ENCODE measurements at places on chromosomes 6 and 20. TPM values are rescaled to one million over a fixed set of nuclear protein-coding genes. Genes with fewer than 3 reads are reported as not detected.

Gene CCN6
- not detected for total RNA-seq

Gene SOBP
- total RNA-seq, result 0.76 TPM

Gene RUNX2
- not detected for total RNA-seq

Gene RIPOR2
- total RNA-seq, result 1.1 TPM

Gene MYLK4
- 0.38 TPM for total RNA-seq

Gene LTB
- total RNA-seq, result 4.9 TPM

Gene CENPW
- 17.5 TPM for total RNA-seq

Gene MAS1L
- total RNA-seq, result not detected

Gene ADGRB3
- total RNA-seq, result not detected

Gene KIFC1
- total RNA-seq, result 25.6 TPM

Gene TSBP1
- not detected for total RNA-seq

Gene DHX16
- 45.1 TPM for total RNA-seq

Gene CUL9
- 20.1 TPM for total RNA-seq

Gene ARFGEF3
- total RNA-seq, result 2.1 TPM

Gene MLIP
- 1.1 TPM for total RNA-seq

Gene TRDN
- total RNA-seq, result not detected

Gene MICB
- 13.6 TPM for total RNA-seq

Gene ENPP4
- total RNA-seq, result 5.5 TPM

Gene TMX4
- total RNA-seq, result 16.7 TPM

Gene SLC22A23
- total RNA-seq, result 70.5 TPM

Gene PPP1R14C
- not detected for total RNA-seq

Gene GRM1
- under 0.01 TPM for total RNA-seq

Gene SPATS1
- total RNA-seq, result not detected

Gene NPEPL1
- total RNA-seq, result 20.8 TPM

Gene FNDC1
- under 0.01 TPM for total RNA-seq

Gene AGER
- total RNA-seq, result 0.44 TPM

Gene MLN
- total RNA-seq, result not detected

Gene SLC12A5
- 0.81 TPM for total RNA-seq

Gene OVOL2
- total RNA-seq, result not detected

Gene SLC39A7
- 109 TPM for total RNA-seq

Gene VSTM2L
- under 0.01 TPM for total RNA-seq

Gene HCRTR2
- not detected for total RNA-seq

Gene TGIF2
- 20.1 TPM for total RNA-seq

Gene CTAGE9
- total RNA-seq, result not detected

Gene HLA-DQA1
- not detected for total RNA-seq

Gene LTA
- total RNA-seq, result not detected

Gene ENPP3
- total RNA-seq, result 1.5 TPM

Gene LAMA4
- total RNA-seq, result 391 TPM

Gene GNRH2
- total RNA-seq, result not detected

Gene FOXQ1
- total RNA-seq, result not detected

Gene MYH7B
- 0.16 TPM for total RNA-seq

Gene WFDC2
- total RNA-seq, result not detected

Gene TOP1
- 14.7 TPM for total RNA-seq

Gene BTN3A1
- total RNA-seq, result 11.8 TPM

Gene PPP1R3G
- total RNA-seq, result 0.16 TPM

Gene IL17F
- not detected for total RNA-seq

Gene SUPT3H
- 5.5 TPM for total RNA-seq

Gene MRPL14
- 62.5 TPM for total RNA-seq
